ENCODE measurements at places on chromosomes 11 and 22. TPM values are rescaled to one million over a fixed set of nuclear protein-coding genes. Genes with fewer than 3 reads are reported as not detected.

- peak; percentile 27 for DNase-seq
These were observed 25.3 kb downstream of the STIM1 start for GRCh38 chr11:3880724-3881123.

DNA sequence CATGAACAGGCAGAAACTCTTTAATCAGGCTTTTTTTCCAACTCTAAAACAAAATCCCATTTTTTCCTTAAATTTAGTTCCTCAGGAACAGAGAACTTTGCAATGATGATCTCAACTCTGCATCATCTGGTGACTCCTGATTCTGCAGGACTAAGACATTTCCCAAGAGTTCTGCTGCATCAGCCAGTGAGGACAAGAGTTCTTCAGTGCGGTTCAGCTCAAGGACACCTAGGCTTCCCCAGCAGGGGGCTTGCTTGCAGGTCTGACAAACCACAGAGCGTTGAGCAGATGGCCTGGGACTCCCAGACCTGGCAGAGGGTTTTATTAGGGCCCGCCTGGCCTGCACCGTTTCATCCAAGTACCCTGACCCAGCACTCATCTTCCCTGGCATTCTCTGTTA lies 6.4 kb downstream of the CDCA5 start:
- no peak for DNase-seq

DNA sequence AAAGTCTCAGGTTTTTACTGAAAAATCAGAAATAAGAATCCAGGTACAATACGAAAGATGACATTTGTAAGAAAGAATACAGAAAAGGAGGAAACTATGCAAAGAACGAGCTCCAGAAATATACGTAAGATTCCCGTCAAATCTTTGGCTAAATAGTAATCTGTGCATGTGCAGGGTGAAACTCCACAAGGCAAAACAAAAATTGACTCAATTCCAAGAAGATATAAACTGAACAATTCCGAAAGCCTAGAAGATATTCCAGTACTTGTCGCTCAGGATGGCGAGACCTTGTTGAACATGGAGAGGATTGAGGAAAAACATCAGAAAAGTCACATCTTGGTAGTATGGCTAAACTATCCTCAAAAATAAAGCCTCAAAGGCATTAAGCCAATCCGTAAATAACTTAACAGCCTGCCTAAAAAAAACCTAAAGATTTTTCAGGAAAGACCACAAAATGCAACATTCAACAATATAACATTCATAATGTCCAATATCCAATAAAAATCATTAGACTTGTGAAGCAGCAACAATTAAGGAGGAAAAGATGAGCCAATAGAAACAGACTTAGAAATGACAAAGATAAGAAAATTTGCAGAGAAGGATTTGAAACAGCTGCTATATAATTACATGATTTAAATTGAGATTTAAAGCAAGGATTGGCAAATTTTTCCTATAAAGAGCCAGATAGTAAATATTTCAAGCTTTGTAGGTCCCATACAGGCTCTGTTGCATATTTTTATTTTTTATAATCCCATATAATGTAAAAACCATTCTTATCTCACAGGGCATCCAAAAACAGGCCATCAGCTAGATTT lies 166.4 kb upstream of the UBASH3B start:
- DNase-seq: no peak

DNA sequence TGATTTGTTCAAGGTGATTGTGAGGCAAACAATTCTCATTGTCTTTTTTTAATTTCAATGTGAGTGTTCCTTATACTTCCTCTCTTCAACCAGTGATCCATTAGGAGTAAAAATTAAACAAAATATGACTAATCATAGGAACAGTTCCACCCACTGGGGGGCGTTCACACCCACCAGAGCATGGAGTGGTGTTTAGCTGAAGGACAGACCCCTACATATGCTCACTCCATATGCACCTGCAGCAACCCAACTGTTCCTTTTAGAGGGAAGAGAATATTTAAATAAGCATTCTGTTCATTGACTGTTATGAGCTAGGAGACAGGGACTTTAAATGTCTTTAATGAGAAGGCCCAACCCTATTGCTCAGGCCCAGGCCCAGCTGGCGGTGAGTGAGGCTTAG lies 78.7 kb upstream of the DRD2 start:
- DNase-seq: no peak

DNA sequence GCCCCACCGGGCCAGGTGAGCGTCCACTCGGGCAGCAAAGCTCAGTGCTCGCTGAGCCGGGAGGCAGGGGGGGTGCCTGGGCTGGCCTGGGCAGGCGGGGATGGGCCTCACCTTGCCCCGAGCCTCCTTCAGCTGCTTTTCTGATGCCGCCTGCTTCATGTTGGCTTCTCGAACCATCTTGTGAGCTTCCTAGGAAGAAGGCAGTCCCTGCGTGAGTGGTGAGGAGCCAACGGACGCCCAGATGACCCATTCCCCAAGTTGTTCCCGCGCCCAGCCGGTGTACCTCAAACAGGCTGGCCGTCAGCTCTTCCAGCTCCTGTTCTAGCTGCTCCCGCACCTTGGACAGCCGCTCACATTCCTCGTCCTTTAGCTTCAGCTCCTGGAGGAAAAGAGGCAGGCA lies 10.1 kb downstream of the RAB3IL1 start:
- no peak for DNase-seq

DNA sequence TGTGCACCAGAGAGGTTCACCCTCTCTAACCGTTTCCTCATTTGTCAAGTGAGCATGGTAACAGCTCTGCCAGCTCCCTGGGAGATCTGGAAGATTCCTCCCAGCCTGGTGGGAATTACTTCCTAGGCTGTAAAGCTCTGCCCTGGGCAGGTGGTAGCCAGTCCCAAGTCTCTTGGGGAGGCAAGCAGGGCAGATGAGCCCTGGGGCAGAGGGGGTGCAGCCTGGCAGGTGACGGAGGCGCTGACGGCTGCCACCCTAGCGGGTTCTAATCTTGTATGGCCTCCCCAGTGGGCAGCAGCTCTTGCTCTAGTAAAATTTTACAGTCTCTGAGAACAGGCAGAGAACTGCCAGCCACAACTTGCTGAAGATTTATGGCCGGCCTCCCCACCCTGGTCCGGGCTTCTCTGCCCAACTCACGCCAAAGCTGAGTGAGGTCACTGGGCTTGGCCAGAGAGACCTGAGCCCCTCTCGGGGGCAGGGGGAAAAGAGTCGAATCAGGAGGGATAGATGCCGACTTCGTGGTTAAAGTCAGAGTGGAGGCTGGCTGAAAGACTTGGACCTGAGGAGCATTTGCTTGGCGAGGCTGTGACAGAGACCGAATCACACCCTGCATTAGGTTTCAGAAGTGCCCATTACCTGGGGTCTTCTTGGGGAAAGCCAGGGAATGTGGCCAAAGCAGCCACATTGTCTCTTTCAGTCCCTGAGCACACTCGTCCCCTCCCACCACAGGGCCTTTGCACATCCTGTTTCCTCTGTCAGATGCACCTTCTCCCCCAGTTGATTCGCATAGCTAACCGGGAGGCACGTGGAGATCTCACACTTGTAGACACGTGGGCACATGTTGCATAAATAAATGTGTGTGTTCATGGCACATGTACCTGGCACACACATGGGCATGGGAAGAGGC lies 188.2 kb downstream of the MN1 start:
- no peak for DNase-seq

PUS3 gene
- polyA plus RNA-seq: 12.6 TPM

- no peak for DNase-seq
These were observed 28.6 kb downstream of the PTPRJ start for GRCh38 chr11:48008951-48009270.
